GM12864 (cell line): ENCODE measurements at places on chromosomes 4 and X.

DNA sequence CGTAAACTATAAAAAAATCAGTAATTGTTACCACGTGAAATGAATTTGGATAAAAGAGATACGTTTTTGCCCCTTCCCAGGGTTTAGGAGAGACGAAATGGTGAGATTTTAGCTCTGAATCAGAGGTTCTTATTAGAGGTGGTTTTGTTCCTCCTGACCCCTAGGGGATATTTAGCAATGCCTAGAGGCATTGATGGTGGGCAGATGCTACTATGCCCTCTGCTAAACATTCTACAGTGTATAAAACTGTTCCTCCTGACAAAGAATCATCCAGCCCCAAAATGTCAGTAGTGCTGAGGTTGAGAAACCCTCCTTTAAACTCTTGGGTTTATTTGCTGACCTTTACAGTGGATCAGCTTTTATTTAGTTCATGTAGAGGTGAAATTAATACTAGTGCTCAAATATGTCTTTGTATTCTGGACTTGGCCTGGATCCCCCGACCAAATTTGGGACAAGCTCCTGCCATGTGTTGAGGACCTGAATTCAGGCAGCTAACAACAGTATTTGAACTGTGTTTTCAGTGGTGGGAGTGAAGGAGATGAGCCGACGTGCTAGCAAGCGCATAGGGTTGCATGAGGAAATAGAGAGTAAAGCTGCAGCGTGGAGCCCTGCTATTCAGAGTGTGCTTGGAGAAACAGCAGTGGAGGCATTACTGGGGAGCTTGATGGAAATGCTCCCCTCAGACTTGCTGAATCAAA lies 126.1 kb downstream of the PTTG2 start:
- DNase-seq, result no peak

DNA sequence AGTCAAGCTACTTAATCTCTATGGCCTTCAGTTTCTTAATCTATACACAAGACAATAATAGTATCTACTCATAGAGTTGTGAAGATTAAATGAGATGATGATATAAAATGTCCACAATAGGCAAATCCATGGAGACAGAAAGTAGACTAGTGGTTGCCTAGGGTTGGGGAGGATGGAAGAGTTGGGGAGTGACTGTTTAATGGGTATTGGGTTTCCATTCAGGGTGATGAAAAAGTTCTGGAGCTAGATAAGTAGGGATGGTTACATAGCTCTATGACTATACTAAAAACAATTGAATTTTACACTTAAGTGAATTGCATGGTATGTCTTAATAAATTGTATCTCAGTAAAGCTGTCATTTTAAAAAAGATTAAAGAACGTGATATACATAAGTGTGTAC lies 35.7 kb downstream of the BCORL1 start:
- no peak for DNase-seq

DNA sequence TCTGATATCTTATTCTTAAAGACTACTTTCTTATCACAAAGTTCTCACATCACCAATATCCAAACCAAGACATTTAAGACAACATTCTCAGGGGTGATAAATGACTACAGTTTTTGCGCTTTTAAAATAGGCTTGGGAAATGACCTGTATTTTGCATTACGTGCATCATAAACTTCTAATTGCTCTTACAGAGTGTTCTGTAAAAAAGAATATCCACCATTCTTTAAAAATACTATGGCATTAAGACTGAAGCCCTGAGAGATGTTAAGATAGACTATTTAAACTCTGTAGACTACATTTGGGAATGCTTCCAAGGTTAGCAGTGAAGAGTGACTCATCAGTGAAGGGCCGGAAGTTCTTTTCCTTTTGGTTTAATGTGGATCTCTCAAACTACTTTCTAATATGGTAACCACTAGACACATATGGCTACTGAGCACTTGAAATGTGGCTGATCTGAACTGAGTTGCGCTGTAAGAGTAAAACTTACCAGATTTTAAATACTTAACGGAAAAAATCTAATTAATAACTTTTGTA lies 518.8 kb upstream of the FTHL17 start:
- no peak for DNase-seq

GRCh38 chr4:70925899-70926635 lies 23.9 kb downstream of the MOB1B start:
- no peak for DNase-seq
